ENCODE measurements at places on chromosomes 4 and X.

DNA sequence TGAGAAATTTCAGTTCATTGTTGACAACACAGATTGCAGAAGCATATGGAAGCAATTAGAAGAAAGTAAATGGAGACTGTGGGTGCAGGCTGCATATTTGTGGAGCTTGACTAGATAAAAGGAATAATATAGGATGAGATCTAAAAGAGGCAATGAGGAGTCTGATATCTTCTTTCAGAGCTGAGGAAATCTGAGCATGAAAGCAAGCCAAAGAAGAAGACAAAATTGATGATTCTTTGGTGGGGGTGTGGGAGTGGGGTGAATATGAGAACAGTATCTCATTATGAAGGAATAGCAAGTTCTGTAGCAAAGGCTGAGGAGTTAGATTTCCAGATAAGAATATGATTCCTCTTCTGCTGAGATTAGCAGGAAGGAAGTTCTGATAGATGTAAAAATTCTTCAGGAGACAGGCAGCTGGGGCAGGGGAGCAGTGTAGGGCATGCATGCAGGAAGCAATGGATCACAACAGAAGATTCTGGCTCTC lies 6.1 kb upstream of the PDHA2 start:
- DNase-seq: no peak

- no peak for DNase-seq
Measured at GRCh38 chrX:5646818-5647217, 581.8 kb downstream of the NLGN4X start.

DNA sequence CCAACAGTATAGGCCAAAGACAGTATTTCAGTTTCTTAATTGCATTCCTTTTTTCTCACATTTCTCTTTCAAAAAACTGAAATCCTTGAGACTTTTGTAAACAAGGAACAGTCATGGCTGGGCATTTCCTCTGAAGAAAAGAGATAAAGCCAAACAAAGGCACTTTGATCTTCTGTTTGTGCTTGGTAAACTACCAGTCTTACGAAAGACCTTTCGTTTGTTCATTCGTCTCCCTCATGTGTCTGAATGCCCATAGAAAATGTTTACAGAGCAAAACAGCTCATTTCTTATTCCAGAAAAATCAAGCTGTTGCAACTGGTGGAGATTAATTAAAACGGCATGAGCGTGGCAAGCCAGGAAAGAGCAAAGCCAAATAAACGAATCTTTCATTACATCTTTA lies 178.0 kb downstream of the GASK1B start:
- no peak for DNase-seq

- DNase-seq: no peak
Measured at GRCh38 chr4:20621476-20621875, 78.8 kb upstream of the PACRGL start.

- no peak for DNase-seq
Measured at GRCh38 chr4:110630688-110631402, 8.0 kb upstream of the PITX2 start.

- DNase-seq: no peak
Measured at GRCh38 chr4:1217366-1217765, 31.6 kb downstream of the CTBP1 start.

DNA sequence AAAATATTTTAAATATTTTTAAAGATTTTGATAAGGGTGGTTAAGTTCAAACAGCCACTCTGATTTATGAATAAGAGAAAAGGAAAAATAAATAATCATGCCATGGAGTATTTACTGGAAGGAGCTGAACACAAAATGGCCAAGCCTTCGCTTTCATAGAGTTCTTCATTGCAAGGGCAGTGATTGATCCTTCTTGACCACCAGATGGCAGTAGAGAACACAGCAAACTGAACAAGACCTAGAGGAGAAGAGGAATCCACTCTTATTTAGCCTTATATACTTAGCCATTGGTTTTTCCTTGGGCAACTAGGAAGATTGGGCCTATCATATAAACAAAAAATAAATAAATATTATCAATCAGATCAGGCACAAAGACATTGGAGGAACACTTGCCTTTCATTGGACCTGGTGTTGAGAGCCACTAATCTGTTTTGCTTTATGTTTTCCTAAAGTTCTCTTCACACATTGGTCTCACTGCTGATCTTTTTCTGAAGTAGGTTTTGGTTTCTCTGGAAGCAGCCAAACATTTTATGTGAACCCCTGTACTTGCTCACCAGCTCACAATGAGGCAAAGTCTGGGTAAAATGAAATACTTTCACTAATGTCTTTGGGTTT lies 58.1 kb upstream of the PARM1 start:
- DNase-seq: no peak

- DNase-seq: no peak
Measured at GRCh38 chr4:133464311-133464710, 315.2 kb downstream of the PCDH10 start.

DNA sequence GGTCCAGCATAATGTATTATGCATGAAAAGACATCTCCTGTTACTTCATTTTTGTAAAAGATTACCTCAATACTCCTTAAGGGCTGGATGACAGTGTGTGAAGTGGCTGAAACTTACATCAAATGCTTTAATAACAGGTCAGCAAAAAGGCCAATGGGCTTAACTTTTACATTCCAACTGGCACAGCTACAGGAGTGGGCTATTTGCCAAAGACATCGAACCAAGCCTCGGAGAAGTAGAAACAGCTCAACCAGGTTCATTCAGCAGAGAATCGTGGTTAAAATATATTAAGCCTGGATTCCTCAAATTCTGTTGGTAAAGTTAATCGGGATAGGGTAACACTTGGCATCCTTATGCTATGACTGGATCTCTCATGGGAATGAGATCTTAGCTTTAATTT lies 639.7 kb downstream of the TRIML1 start:
- no peak for DNase-seq

- DNase-seq: no peak
Measured at GRCh38 chr4:186719925-186720694, 3.5 kb downstream of the FAT1 start.

DNA sequence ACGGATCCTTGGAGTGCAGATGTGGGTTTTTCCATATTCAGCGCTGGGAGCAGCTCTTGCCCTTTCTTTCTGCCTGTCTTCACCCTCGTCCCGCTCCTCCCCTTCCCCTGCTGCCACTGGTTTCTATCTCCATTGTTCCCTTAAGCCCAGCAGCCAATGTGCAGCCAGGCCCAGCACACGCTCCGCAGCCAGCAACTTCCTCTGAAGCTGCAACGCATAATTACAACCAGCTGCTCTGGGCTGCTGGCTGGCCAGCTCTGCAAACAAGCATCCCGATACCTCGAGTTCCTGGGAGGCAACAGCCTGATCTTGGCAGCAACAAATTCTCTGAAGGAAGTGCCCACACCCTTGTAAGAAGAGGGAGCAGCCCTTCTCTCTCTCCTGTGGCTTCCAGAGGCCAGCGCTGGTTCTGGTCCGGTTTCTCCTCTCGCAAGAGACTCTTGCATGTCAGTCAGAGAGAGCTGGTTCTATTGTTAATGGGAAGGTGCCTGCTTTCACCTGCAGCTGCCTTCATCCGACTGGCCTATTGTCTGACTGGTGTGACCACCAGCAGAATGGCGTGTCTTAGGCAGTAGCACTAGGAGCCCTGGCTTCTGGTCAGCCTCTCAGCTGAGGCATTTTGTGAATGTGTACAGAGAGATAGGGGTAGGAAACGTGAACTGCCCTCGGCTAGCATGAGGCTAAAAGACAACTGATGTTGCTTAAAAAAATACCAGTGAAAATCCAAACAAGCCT lies 83.8 kb upstream of the MAML3 start:
- no peak for DNase-seq

DNA sequence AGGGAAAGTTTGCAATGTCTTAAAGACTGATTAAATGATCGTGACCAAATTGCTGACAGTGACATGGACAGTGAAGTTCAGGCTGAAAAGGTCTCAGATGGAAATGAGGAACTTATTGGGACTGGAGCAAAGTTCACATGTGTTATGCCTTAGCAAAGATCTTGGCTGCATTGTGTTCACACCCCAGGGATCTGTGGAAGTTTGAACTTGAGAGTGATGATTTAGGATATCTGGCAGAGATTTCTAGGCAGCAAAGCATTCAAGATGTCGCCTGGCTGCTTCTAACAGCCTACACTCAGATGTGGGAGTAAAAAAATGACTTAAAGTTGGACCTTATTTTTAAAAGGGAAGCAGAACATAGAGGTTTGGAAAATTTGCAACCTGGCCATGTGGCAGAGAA lies 21.4 kb downstream of the SCARB2 start:
- no peak for DNase-seq

GRCh38 chr4:138977524-138977923 lies 38.1 kb upstream of the NOCT start:
- DNase-seq: no peak

DNA sequence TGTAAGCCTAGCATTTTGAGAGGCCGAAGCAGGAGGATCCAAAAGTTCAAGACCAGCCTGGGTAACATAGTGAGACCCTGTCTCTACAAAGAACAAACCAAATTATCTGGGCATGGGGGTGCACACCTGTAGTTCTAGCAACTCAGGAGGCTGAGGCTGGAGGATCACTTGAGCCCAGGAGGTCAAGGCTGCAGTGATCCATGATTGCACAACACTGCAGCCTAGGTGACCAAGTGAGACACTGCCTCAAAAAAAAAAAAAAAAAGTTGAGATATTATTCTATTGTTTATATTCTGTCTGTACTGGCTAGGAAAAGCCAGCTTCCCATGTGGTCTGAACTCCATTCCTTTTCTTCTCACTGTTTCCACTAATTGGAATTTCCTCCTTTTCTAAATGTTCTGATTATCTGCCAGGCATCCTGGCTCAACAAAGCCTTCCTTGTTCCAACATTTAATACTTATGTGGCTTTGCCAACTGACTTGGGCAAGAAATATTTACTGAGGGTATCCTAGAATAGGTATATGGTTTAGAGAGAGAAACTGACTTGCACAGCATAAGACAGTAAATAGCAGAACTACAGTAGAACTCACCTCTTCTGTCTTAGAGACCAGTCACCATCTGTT lies 175.2 kb upstream of the ADAMTS3 start:
- DNase-seq: no peak

- DNase-seq: no peak
Measured at GRCh38 chrX:12977761-12978204, 2.9 kb downstream of the TMSB4X start.

- no peak for DNase-seq
Measured at GRCh38 chr4:170476351-170476750, 386.6 kb upstream of the AADAT start.

DNA sequence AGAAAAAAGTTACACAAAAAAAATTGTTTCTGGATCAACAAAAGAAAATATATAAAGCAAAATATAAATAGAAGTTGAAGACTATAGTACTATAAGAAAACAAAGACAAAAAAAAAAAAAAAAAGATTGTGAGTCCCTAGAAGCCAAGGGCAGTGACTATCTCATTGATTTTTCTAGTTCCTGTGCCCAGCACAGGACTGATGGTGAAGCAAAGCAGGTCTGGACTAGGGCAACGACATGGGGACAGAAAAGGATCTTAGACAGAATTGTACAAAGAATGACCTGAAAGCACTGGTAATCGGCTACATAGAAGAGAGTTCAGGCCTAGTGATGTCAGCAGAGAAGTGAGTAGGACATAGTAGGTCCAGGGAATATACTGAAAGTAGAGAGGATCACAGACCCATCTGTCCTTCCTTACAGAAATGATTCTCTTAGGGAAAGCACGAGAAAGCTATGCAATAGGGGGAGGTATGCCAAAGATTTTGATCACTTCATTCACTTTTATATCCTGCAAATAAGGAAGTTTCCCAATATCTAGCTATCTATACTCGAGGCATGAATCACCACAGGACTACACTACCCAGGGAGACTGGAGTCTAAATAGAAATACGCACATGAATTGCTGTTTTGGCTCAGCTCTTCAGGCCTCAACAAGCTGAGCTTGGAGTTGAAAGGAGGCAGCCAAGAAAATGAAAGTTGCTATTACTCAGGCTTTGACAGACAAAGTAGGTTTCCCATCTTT lies 230.9 kb upstream of the GPC4 start:
- DNase-seq: no peak

DNA sequence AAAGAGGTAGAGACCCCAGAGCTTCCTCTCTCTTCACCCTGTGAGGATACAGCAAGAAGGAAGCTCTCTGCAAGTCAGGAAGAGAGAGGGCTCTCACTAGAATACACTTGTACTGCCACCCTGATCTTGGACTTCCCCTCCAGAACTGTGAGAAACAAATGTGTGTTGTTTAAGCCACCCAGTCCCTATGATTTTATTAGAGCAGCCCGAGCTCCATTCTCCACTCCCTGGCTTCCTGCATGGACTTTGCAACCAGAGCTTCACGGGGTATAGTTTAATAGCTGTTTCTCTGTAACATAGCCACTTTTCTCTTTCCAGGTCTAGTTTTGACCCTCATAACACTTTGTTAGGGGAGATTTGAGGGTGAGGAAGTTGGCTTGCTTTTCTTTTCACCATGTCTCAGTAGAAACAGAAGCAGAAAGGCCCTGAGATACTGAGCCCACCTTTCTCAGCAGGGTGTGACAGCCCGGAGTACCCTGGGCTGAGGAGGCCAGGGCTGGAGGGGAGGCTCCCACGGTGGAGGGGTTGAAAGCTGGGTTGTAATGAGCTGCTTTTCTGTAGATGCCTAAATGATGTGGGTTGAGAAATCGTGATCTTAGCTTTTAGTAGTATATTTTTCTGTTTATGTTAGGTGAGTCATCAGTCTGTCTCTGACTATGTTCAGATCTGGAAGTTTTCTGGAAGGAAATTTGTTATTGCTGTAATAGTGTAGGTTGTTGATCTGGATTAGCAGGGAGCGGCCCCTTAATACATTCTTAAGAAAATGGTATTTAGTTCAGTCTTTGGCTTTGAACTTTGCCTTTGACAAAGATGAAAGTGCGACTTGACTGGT lies 118.6 kb downstream of the PTTG2 start:
- no peak for DNase-seq

GRCh38 chrX:39144323-39144722 lies 343.1 kb downstream of the MID1IP1 start:
- DNase-seq: no peak

DNA sequence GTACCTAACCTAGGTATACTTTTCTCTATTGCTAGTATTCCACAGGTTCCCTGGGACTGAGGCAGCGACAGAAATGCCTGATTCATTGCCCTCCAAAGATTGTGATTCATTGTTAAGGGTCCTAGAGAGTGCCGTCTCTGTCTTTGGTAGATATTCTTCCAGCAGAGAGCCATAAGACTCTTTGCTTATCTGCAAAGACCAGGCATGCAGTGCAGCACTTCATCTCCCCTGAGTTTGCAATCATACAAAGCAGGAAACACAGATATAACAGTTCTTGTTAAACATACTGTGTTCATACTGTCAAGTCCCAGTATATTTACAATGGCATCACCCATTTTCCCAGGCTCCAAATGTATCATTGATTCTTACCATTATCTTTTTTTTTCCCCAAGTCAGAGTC lies 47.7 kb downstream of the KLF8 start:
- DNase-seq: no peak

DNA sequence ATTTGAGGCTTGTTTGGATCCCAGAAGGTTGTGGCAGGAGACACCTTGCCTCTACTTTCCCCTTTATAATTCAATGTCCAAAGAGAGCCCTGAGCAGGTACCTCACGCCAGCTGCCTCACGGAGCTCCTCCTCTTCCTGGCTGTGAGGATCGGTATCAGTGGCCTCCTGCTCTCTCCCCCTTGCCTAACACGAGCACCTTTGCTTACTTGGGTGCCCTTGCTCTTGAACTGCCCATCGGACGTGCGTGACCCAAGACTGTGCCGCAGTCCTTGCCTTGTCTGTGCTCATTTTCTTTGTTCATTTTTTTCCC lies 27.8 kb upstream of the MSANTD1 start:
- no peak for DNase-seq

Data from activated CD4-positive, alpha-beta T cell treated with anti-CD3 and anti-CD28 coated beads for 24 hours (primary cell).